ENCODE measurements at places on chromosomes 6 and 20. TPM values are rescaled to one million over a fixed set of nuclear protein-coding genes. Genes with fewer than 3 reads are reported as not detected.

The HTR1E gene
- total RNA-seq: not detected

The HMGCLL1 gene
- 4.2 TPM for total RNA-seq

DNA sequence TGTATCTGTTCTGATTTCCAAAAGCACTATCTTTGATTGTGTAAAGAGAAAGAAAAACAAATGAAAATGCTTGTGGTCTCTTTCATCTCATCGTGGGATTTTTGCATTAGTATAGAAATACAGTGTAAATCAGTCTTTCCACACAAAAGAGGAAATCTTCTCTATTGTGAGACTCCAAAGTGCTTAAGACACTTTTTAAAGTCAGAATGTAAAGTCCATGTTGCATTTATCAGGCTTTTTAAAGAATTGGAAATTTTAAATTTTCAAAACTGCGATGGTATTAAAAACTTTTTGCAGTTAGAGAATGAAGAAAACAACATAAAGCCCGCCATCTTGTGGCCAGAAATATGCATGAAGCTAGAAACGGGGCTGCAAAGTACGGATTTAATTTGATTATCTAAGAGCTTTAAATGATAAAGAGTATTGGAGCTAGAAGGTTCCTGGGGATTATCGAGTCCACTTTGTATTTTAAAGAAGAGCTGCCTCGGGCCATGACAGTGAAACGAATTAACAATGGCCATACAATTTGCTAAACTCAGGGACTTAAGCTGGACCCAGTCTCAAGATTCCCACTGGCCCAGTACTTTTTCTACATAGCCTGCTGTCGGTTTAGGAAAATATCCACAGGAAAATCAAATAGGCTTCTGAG, 339.6 kb downstream of the ARHGAP18 start:
- H3K27ac ChIP-seq: no peak overlapping the region
- H3K27me3 ChIP-seq: no peaks in the 10 kb centered on the region
- H3K4me1 ChIP-seq: no peaks in the 10 kb centered on the region

DNA sequence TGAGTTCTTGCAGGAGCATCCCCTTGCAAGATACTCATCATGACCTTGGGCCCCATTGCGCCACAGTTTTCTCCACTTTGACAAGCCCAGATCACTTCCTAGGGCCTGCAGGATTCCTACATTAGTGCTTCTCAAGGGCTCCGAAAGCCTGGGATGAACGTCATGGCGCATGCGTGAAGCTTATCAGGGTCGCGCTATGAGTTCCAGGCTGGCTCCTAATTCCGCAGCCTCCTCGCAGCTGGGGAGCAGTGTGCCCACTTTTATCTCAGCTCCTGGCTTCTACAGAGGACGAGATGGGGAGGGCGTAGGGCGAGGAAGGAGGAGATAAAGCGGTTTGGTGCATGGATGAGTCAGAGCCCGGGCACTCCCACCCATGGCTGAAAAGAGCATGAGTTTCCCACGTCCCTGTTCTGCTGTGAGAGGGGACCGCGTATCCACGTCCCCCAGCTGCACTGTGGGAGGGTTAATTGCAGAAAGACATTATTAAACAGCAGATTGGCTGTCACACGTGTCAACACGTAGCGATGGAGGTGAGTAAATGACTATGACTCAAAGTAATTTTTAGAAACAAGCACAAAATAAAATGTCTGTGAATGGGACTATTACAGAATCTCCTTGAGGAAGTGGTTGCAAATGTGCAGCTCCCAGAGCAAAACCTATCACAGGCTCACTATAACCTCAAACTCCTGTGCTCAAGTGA, 72.9 kb upstream of the DSP start:
- H3K4me1 ChIP-seq: no peaks in the 10 kb centered on the region
- no peak for DNase-seq
- H3K36me3 ChIP-seq: no peaks in the 10 kb centered on the region

GRCh38 chr6:135707426-135707825, 144.1 kb upstream of the PDE7B start:
- no peaks in the 10 kb centered on the region for H3K27me3 ChIP-seq
- H3K27ac ChIP-seq: no peak overlapping the region
- H3K36me3 ChIP-seq: no peaks in the 10 kb centered on the region
- H3K4me1 ChIP-seq: no peaks in the 10 kb centered on the region
- DNase-seq: peak; percentile 9

Data from left lung (tissue), 14 donors.